Activated CD4-positive, alpha-beta T cell treated with anti-CD3 and anti-CD28 coated beads, Interleukin-2, amount 50 U/mL, for 4 hours (primary cell): ENCODE measurements at places on chromosomes 16 and 17.

GRCh38 chr17:2421315-2422147, 20.7 kb upstream of the MNT start:
- no peak for DNase-seq

- peak; percentile 74 for DNase-seq
These were observed 4.4 kb downstream of the CD19 start for GRCh38 chr16:28935924-28936783.

DNA sequence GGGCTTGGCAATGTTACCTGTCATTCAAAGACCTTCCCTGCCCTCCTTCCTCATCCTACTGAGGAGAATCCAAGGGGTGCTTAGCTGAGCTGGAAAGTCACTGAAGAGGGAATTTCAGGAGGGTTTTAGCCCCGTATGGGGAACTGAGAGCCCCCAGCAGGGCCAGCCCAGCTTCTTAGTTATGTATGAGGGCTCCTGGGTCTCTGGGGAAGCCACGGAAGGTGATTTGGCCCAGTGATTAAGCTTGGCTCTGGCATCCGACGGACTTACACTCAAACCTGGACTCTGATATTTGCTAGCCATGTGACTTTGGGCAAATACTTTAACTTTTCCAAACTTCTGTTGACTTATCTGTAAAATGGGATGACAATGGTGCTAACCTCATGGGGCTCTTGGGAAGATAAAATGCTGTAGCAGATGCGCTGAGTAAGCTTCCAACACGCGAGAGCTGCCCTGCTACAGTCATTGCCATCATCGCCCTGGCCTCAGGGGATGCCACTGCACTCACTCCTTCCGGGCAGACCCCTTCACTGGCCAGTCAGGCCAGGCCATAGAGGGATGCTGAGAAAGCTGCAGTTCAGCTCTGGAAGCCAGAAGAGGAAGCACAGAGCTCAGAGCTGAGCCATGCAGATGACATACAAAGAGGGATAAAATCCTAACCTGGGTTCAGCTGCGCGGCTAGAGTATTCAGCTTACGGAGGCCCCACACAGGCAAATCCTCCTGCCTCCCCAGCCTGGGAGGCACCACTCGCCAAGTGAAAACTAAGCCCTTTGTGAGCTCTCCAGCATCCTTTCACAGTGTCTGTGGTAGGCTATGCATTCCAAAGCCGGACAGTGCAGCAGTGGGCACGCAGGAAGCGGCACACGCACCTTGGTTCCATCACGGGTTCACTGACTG, 44.9 kb upstream of the PIK3R6 start:
- no peak for DNase-seq

DNA sequence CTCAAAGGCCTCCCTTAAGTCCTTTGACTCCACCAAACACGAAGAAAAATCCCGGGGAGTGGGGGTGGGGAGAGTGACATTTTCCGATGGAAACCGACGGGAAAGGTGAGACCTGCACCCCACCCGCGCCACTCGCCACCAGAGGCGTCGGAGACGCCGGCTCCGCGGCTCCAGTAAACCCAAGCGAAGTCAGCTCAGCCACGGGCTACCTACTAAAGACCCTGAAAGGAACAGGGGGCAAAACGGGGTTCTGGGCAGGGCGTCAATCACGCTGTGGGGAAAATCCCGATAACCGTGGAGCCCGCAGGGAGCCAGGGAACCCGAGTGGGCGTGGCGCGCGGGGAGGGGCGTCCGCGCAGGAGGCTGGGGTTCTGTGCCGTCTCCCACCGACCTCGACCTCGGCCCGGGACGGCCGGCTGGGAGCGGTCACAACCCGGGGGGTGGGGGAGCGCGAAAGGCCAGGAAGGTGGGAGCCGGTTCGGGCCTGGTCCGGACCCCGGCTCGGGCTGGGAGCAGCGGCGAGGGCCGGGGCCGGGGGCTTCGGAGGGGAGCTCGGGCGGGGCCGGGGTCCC, 565 bp downstream of the WDR45B start:
- DNase-seq: peak; percentile 20

DNA sequence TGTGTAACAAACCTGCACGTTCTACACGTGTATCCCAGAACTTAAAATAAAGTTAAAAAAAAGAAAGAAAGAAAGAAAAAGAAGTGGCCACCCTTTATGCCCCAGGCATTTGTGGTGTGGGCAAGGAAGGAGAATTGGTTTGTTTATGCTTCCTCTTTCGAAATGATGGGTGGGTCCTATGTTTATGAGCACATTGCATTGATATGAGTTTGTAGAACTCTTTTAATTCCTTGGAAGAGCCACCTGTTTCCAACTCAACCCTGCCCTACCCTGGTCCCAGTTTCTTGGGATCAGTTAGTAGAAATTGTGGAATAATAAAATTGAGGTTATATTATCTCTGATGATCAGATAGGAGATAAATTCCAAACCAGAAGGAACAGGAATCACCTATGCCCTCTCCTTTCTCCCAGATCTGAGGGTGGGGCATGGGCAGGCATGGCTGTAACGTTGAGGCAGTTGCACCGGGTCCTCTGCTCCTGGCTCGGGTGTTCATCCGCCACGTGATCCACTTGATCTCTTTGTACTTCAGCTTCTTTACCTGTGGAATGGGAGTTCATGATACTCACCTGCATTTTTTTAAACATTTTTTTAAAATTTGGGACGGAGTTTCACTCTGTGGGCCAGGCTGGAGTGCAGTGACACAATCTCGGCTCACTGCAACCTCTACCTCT, 15.9 kb downstream of the CHAD start:
- no peak for DNase-seq

GRCh38 chr17:35046740-35047283, 16.7 kb downstream of the RFFL start:
- peak; percentile 37 for DNase-seq

GRCh38 chr17:15169676-15170075, 95.5 kb downstream of the PMP22 start:
- no peak for DNase-seq

DNA sequence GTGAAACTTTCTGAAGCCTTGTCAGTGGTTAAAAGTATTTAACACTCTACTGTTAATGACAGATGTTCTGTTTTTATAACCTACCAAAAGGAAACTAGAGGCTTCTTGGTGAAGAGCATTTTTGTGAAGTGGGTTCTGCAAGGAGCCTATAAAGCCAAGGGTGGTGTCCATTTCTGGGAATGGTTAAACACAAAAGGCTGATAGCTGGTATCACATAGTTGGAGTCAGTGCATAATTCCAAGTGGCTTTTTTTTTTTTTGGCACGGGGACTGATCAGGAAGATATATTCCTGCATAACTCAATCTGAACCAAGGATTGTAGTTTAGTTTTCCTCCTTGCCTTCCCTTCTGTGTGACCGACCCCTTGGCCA, 27.6 kb upstream of the KPNB1 start:
- DNase-seq: no peak

- no peak for DNase-seq
These were observed 7.8 kb upstream of the CCL17 start for GRCh38 chr16:57396786-57397185.

- DNase-seq: no peak
These were observed 1.4 kb upstream of the SLC5A11 start for GRCh38 chr16:24844101-24845030.

GRCh38 chr16:88108762-88109161, 157.5 kb downstream of the BANP start:
- DNase-seq: no peak

- DNase-seq: no peak
These were observed 7.3 kb downstream of the AMZ2 start for GRCh38 chr17:68255151-68255550.

DNA sequence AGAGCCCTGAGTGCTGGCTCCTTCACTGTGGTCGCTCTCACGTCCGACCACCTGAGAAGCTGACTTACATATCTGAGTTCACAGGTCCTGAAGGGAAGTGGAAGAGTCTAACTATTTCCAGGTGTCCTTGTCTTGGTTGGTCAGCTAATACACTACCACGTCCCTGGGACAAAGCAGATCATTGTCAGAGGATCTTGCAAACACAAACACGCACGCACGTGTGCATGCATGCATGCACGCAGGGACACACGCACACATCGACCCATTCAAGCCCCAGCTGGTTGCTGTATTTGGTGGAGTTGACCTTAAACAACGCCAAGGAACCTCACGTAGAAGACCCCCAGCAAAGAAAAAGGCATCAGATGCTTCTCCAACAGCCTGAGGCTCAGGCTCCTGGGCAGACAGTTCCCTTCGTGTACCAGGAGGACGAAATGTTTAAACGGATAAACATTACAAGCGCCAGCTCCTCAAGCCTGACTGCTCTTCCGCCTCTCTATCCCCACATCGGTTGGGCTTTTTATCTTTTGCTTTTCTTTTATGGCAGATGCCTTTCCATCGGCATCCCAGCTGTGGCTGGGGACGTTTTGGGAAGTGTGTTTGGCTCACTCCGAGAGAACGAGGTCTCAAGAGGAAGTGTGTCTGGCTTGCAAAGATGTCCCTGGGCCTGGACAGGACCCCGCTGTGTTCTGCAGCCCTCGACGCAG, 95.8 kb downstream of the TBC1D16 start:
- DNase-seq: no peak

DNA sequence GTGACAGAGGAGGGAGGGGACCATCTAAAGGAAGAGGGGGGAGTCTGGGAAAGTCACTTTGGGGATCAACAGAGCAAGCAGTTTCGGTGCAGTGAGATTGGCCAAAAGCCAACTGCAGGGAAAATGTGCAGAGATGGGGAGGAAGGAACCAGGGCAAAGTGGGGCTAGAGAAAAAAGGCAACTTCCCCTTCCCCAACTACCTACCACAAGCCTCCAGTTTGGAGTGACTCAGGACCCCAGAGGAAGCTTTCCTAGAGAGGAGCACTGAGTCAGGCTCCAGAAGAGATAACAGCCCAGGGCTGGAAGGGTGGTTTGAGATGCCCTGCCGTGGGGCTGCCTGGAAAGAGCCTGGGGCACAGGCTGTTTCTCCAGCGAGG, 6.9 kb upstream of the CD300LD start:
- no peak for DNase-seq

DNA sequence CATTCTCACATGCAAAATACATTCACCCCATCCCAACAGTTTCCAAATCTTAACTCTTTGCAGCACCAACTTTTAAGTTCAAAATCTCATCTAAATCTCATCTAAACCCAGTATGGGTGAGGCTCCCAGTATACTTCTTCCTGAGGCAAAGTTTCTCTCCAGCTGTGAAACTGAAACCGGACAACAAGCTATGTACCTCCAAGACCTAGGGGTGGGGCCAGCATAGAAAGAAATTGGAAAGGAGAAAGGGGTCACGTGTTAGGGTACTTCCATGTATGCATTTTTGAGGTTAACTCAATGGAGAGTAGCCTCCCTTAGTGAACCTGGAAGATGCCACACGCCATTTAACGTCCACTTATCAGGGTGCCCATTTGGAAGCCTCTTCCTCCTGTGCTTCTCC, 23.9 kb upstream of the LRRC75A start:
- DNase-seq: no peak

- DNase-seq: no peak
These were observed 368.8 kb downstream of the SLC39A11 start for GRCh38 chr17:72723711-72724110.
